ENCODE measurements at places on chromosomes 1 and 21.

GRCh38 chr1:19512545-19512944, 27.2 kb upstream of the CAPZB start:
- no peak for DNase-seq

DNA sequence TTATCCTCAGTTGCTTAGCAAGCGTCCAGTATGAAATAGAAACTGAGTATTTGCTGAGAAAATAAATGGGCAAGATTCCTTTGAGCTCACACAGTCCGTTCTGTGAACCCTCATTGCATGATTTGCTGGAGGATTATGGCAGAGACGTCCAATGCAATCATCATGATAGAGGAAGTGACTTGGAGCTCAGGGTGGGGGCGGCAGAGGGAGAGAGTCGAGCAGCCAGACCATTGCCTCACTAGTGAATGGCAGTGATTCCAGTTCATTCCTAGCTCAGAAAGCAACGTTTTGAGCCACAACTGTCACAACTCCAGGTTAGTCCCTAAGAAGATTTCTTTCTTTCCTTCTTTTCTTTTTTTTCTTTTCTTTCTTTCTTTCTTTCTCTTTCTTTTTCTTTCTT, 27.5 kb upstream of the COL9A2 start:
- DNase-seq = peak; percentile 59

DNA sequence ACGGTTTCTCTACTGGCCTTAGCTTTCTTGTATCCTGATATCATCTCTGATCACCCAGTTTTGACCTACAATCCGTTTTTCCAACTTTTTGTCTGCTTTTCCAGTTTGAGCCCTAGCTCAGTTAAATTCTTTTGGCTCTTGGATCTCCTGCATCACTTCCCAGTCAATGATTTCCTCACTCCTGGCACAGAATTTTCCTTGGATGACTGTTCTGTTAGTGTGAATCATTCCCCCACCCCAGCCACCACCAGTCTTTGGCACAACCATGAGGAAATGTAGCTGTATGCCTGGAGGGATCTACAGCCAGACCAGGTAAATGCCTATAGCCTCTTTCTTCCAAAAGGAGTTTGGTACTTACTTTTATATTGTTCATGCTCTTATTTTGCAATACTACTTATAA, 187.2 kb upstream of the PTGFR start:
- DNase-seq = peak; percentile 78

DNA sequence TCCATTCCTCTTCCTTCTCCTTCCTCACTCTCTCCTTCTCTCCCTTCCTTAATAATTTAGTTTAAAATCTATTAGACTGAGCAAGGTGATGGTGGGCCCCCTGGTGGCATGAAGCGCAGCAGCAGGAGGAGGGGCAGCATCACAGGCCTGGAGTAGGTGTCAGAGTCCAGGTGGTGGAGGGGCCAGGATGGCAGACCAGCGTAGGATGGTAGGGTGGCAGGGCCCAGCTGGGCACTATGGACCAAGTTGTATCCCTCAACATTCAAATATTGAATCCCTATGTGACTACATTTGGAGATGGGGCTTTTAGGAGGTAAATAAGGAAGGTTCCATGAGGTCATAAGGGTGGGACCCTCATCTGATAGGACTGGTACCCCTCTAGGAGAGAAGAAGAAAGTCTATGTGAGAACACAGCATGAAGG, 61.0 kb downstream of the WDR4 start:
- peak; percentile 60 for DNase-seq

DNA sequence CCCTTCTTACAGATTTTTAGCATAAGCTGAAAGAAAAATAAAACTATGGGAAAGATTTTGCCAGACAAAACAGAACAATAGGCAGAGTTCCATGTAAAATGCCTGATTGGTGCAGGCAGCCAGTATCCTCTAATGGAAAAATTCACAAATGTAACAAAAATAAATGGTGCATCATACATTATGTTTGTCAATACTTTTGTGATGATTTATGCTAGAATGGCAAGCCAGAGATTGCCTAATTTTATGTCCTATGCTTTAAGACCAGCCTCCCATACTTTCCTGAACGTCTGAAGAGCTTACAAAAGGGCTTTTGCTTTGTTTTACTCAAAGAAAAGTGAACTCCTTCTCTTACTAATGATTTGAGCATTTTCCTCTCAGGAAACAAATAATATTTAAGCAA, 81.5 kb upstream of the KCNJ15 start:
- DNase-seq = peak; percentile 72

DNA sequence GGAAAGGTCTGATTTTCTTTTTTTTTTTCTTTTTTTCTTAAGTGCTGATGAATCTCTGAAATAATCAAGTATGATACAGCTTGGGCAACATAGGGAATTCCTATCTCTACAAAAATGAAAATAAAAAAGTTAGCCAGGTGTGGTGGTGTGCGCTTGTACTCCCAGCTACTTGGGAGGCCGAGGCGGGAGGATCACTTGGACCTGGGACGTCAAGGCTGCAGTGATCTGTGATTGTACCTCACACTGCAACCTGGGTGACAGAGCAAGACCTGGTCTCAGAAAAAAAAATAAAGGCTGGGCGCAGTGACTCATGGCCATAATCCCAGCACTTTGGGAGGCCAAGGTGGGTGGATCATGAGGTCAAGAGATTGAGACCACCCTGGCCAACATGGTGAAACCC, 6.0 kb downstream of the TRAPPC10 start:
- DNase-seq = no peak

DNA sequence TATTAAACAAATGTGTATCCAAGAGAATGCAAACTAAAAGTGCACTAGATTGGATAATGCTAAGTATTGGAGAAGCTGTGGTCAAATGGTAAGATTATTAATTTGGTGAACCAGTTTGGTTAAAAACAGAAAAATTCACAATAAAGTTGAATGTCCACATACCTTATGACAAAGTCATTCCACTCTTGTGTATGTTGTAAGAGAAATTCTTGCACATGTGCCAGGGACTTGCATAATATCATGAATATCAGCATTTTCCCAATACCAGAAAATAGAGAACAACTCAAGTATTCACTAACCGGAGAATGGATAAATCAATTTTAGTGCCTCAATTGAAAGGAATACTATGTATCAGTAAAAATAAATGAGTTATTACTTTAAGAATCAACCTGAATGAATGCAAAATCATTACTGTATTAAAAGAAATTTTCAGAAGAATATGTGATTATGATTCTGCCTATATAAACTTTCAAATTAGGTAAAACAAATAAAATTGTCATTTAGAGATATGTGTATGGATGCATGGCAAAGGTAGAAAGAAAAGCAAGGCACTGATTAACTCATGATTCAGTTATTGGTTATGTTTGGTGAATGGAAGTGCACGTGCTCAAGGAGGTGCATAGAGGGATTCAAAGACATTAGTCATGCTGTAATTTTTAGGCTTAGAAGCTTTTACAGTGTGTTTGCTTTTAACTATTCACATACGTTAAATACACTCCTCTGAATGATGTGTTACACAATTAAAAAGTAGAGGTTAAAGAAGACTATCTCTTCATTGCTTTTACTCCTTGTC, 217.4 kb upstream of the KCNK2 start:
- DNase-seq = peak; percentile 78

DNA sequence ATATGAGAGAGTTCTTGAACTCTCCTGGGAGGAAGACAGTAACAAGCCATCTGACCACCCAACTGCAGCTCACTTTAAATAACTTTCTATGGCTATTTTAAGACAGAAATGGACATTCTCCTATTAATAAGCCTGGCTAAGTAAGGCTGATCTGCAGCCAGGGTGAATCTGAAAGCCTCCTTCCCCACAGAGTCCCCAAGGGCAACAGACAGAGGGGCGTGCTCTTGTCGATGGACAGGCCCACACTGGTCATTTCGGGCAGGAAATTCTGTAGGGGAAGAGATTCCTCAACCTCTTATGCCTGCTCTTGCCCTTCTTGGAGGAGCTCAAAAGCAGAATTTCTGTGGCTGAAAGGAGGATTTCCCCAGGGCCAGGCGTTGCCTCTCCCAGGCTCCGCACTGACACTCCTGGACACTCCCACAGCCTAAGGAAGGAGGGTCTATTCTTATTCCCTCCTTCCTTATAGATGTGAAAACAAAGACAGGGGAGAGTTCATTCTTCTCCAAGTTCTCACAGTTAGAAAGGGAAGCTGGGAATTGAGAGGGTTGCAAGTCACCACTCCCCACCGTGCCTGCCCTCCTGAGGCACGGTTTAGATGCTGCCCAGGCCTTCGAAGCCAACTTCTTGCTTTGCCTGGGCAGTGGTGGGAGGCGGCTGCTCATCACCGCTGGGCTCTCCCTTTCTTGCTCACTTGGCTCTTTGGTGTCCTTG, 17.9 kb upstream of the KANK4 start:
- DNase-seq = no peak

DNA sequence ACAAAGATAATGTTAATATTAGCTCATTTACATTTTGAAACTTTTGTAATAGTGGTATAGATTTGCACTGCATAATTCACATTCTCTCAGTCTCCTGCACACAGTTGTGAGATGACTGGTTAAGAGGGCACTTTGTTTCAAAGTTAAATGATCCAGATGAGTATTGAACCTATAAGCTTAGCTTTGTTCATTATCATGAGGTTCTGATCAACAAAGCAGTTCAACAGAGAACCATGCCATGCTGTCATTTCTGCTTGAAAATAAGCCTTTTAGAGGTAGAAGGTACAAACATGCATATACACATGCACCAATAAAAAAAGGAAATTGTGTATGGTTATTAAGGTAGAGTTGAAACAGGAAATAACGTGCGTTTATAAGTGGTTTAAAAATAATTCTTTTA, 4.8 kb downstream of the RAP1A start:
- DNase-seq = no peak

DNA sequence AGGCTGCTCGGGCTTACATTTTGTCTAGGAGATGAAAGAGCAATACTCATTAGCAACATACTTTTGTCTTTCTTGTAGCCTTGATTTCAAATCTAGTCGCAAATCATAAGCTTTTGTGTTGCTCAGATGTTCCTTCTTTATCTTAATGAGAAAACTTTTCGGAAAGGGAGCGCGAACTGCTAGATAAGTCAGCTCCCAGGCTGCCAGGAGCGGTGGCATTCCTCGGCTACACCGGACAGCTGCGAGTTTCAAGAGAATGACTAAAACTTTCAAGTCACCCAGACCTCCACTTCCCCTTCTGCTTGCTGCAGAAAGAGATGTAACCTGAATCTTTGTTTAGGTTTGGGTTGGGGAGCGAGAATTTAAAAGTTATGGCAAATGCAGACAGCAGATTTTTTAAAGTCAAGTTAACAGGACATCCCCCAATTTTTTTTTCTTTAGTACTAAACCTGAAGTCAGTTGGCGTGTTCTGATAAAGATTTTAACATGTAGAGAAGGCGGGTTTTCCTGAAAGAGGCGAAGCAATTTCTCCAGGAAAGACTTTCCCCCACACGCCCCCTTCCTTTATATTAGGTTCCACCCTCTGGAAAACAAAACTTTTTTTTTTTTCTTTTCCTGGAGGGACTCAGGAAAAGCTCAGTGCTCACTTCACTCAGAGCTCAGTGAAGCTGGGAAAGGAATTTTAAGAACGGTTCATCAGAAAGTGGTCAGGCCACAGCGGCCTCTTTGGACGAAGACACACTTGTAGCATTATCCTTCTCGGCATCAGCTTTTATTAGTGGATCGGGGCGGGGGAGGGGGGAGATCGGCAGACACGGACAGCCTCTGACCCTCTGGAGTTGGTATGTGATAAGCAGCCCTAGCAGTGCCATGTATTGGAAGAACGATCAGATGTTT, at the start of gene LHX8:
Gene LHX8 (plus strand): TSS at position 639 of the 897 bp plus-strand sequence. CDS start 2,227 bp downstream, outside the sequence.
- no peak for DNase-seq

DNA sequence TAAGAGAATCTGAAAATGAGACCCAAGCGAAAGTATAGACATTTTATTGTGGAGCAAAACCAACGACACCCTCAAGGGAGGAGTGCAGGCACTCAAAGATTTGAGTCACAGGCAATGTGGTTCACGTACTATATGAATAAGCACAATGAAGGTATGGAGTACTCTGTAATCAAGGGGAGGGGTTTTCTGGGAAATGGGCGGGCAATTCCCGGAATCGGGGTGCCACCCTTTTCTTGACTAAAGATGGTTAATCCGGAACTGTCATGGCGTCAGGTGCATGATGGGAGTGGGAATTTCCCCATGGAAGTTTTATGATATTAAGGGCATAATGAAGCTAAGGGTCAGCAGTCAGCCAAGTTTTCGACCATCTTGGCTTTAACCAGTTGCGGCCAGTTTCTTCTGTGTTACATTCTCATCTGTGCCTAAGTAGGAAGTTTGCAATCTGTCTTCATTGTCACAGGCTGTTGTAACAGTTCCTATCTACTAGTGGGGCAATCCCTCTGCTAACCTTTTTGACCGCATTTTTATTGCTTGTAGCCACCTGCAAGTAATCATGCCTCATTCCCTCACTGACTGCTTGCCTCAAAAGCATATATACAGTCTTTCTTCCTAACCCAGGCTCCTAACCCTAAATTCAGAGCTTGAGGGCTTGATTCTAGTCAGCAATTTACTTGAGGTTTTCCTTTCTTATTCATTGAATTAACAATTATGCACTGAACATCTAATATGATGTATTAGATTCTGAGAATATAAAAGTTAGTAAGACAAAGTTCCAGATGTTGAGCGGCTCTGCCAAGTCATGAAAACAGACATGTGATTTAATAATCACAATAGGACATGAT, 775 bp upstream of the AIM2 start:
- DNase-seq = peak; percentile 42

DNA sequence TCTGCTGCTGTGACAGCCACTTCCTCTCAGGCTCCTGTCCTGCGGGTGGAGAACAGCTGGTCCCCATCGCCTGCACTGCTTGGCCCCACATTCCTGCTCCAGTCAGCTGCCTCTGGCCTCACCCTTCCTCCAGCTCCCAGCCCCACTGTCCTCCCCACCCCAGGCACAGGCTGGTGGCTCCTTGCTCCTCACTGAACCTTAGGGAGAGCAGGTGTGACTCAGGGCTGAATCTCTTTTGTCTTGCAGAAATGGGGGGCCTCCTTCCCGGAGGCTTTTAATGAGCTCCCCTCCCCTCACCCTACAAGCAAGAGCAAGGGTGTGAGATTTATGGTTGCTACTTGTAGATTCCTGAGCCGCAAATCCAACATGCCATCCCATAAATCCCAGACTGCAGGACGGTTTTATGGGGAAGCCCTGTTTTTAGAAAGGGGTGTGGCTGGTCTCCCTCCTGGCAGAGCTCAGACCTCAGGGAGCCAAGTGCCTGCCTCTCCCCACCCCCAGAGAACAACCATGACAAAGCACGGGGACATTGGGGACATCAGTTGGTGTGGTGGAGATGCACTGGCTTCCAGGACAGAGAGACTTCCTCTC, 15.2 kb downstream of the CDK18 start:
- DNase-seq = peak; percentile 51

- DNase-seq = no peak
Observed at GRCh38 chr1:48338257-48338656, 115.7 kb downstream of the SLC5A9 start.
